ENCODE measurements at places on chromosomes 7 and 10.

GRCh38 chr7:46319841-46320240 lies 398.8 kb upstream of the IGFBP3 start:
- no peaks in the 10 kb centered on the region for H3K4me1 ChIP-seq
- H3K27ac ChIP-seq, result no peak overlapping the region
- DNase-seq, result no peak
- no peaks in the 10 kb centered on the region for H3K27me3 ChIP-seq
- H3K4me3 ChIP-seq, result no peak overlapping the region

GRCh38 chr10:91974960-91975359 lies 51.4 kb downstream of the BTAF1 start:
- peaks cover 3% of the 10 kb centered on the region for H3K4me1 ChIP-seq
- peaks cover 6% of the 10 kb centered on the region for H3K36me3 ChIP-seq
- H3K27ac ChIP-seq, result no peak overlapping the region
- H3K27me3 ChIP-seq, result no peaks in the 10 kb centered on the region

DNA sequence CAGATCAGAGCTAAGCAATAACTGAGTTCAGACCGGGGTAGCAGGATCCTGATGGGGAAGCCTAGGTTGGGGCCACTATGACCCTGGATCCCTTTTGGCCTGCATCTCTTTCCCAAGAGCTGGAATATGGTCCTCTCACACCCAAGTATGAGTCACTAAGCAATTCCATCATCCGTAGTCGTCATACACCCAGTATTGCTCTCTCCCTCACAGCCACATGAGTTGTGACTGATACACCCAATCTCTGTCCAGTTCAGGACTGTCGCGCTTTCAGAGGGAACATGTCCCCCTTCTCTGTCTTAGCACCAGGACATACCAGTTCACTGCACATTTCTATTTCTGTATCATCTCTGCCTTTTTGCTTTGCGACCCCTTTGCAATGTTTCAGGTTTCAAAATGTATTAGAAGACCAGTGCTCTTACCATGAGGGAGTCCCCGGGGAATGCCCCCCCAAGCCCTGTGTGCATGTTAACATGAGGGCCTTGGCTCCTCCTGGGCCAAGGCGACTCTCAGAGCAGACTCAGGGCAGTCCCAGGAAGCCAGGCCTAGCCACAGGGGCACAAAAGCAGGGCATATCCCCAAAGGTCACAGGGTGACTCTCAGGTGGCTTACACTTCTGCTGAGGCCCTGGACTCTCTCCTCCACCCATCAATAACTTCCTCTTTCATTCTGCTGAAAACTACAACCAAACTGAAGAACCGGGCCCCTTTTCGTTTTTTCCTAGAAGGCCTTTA lies 75.3 kb upstream of the SAMD8 start:
- H3K4me1 ChIP-seq, result peaks cover 29% of the 10 kb centered on the region
- no peaks in the 10 kb centered on the region for H3K27me3 ChIP-seq
- no peak for DNase-seq
- H3K36me3 ChIP-seq, result peaks cover under 1% of the 10 kb centered on the region
- no peak overlapping the region for H3K4me3 ChIP-seq
- H3K27ac ChIP-seq, result no peak overlapping the region

DNA sequence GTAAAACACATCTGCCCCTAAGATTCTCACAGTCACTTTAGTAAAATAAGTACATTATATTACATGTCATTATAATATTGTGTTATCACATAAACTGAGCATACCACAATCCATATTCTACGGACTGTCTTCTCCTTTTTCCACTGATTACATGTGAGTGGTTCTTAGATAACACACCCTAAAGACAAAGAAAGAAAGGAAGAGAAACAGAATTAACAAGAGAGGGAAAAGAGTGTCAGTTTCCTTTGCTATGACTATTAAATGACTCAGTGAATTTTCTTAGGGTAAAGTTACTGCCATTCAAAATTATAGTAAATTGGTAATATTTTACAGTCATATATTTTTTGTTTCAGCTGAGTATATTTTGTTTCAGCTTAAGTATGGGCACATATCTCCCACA lies 268.3 kb downstream of the TWIST1 start:
- no peak overlapping the region for H3K4me3 ChIP-seq
- no peak overlapping the region for H3K27ac ChIP-seq
- H3K27me3 ChIP-seq, result no peaks in the 10 kb centered on the region
- no peaks in the 10 kb centered on the region for H3K4me1 ChIP-seq
- H3K36me3 ChIP-seq, result no peaks in the 10 kb centered on the region

- H3K4me3 ChIP-seq, result no peak overlapping the region
- no peak for DNase-seq
- H3K27me3 ChIP-seq, result no peaks in the 10 kb centered on the region
Observed at GRCh38 chr10:125423569-125423968, 259.4 kb downstream of the TEX36 start.

- H3K4me1 ChIP-seq, result no peaks in the 10 kb centered on the region
- H3K4me3 ChIP-seq, result no peak overlapping the region
- H3K27ac ChIP-seq, result no peak overlapping the region
- no peaks in the 10 kb centered on the region for H3K27me3 ChIP-seq
- H3K36me3 ChIP-seq, result no peaks in the 10 kb centered on the region
Observed at GRCh38 chr7:69419934-69420333, 178.3 kb upstream of the AUTS2 start.

- H3K27ac ChIP-seq, result no peak overlapping the region
- no peaks in the 10 kb centered on the region for H3K36me3 ChIP-seq
- H3K27me3 ChIP-seq, result no peaks in the 10 kb centered on the region
Observed at GRCh38 chr7:98619450-98620321, 2.6 kb downstream of the NPTX2 start.

DNA sequence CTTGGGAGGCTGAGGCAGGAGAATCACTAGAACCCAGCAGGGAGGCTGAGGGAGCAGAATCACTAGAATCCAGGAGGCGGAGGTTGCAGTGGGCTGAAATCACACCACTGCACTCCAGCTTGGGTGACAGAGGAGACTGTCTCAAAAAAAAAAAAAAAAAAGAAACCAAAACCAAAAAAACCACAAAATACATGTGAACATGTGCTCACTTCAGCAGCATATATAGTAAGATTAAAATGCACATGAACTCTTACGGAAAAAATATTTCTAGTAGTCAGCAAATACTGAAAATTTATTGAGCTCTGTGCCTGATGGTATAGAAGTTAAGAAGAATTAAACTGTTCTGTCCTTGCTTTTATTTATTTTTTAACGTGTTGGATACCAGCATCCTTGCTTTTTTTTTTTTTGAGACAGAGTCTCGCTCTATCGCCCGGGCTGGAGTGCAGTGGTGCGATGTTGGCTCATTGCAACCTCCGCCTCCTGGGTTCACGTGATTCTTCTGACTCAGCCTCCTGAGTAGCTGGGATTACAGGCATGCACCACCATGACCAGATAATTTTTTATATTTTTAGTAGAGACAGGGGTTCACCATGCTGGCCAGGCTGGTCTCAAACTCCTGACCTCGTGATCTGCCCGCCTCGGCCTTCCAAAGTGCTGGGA lies 9.6 kb upstream of the ZNF487 start:
- H3K4me1 ChIP-seq, result no peaks in the 10 kb centered on the region
- H3K27me3 ChIP-seq, result no peaks in the 10 kb centered on the region
- no peak for DNase-seq
- no peaks in the 10 kb centered on the region for H3K36me3 ChIP-seq
- no peak overlapping the region for H3K4me3 ChIP-seq

GRCh38 chr10:133383551-133383950 lies 4.5 kb downstream of the PAOX start:
- no peak overlapping the region for H3K4me3 ChIP-seq
- H3K27me3 ChIP-seq, result no peaks in the 10 kb centered on the region
- H3K36me3 ChIP-seq, result no peaks in the 10 kb centered on the region
- no peak for DNase-seq

GRCh38 chr10:93115661-93116383 lies 42.1 kb downstream of the CYP26A1 start:
- no peak overlapping the region for H3K4me3 ChIP-seq
- H3K4me1 ChIP-seq, result no peaks in the 10 kb centered on the region
- no peaks in the 10 kb centered on the region for H3K36me3 ChIP-seq
- no peaks in the 10 kb centered on the region for H3K27me3 ChIP-seq
- no peak overlapping the region for H3K27ac ChIP-seq

GRCh38 chr10:100996678-100997359 lies 2.8 kb upstream of the LZTS2 start:
- no peaks in the 10 kb centered on the region for H3K27me3 ChIP-seq
- H3K4me1 ChIP-seq, result no peaks in the 10 kb centered on the region
- DNase-seq, result no peak
- H3K27ac ChIP-seq, result peak overlapping the region; percentile 99
- peaks cover 9% of the 10 kb centered on the region for H3K36me3 ChIP-seq
- H3K4me3 ChIP-seq, result peak overlapping the region; percentile 88

GRCh38 chr10:52472406-52473146 lies 158.5 kb downstream of the DKK1 start:
- no peak overlapping the region for H3K27ac ChIP-seq
- no peaks in the 10 kb centered on the region for H3K27me3 ChIP-seq
- DNase-seq, result no peak

Data from right atrium auricular region (tissue), 2 donors.